ENCODE measurements at places on chromosomes 2 and 18. TPM values are rescaled to one million over a fixed set of nuclear protein-coding genes. Genes with fewer than 3 reads are reported as not detected.

Gene MTHFD2
- total RNA-seq: 146 TPM

Gene FKBP1B
- total RNA-seq: 7.0 TPM

Gene GPR35
- total RNA-seq: 0.74 TPM

Gene RAB12
- 53.6 TPM for total RNA-seq

Gene AQP12A
- not detected for total RNA-seq

Gene SATB2
- total RNA-seq: 19.0 TPM

Gene CXCR4
- 0.92 TPM for total RNA-seq

Gene INPP5D
- 0.46 TPM for total RNA-seq

Gene STAT1
- 160 TPM for total RNA-seq

Gene SLC9A2
- not detected for total RNA-seq

Gene FTCDNL1
- 1.00 TPM for total RNA-seq

Gene SERPINB5
- 0.14 TPM for total RNA-seq

Gene HOXD11
- total RNA-seq: 0.14 TPM

Gene EML6
- 1.8 TPM for total RNA-seq

Gene GCG
- 0.14 TPM for total RNA-seq

Gene ANKRD23
- total RNA-seq: 1.00 TPM

Measured in smooth muscle cell of bladder (primary cell).